ENCODE measurements at places on chromosomes 4 and X. TPM values are rescaled to one million over a fixed set of nuclear protein-coding genes. Genes with fewer than 3 reads are reported as not detected.

Gene GRSF1
- total RNA-seq, result 46.6 TPM

GRCh38 chr4:170038232-170038631, 12.0 kb upstream of the MFAP3L start:
- no peaks in the 10 kb centered on the region for H3K36me3 ChIP-seq
- H3K27ac ChIP-seq, result no peak overlapping the region
- DNase-seq, result no peak
- H3K4me3 ChIP-seq, result no peak overlapping the region

- H3K27ac ChIP-seq, result no peak overlapping the region
- no peaks in the 10 kb centered on the region for H3K36me3 ChIP-seq
- H3K4me3 ChIP-seq, result no peak overlapping the region
- no peaks in the 10 kb centered on the region for H3K4me1 ChIP-seq
- no peaks in the 10 kb centered on the region for H3K27me3 ChIP-seq
These were observed 138.8 kb downstream of the CPZ start for GRCh38 chr4:8731364-8731763.

Gene CYTL1
- total RNA-seq, result 5.8 TPM

GRCh38 chr4:116064331-116064730, 950.9 kb upstream of the NDST4 start:
- no peak overlapping the region for H3K4me3 ChIP-seq
- DNase-seq, result no peak
- H3K4me1 ChIP-seq, result no peaks in the 10 kb centered on the region
- no peaks in the 10 kb centered on the region for H3K27me3 ChIP-seq
- no peaks in the 10 kb centered on the region for H3K36me3 ChIP-seq

DNA sequence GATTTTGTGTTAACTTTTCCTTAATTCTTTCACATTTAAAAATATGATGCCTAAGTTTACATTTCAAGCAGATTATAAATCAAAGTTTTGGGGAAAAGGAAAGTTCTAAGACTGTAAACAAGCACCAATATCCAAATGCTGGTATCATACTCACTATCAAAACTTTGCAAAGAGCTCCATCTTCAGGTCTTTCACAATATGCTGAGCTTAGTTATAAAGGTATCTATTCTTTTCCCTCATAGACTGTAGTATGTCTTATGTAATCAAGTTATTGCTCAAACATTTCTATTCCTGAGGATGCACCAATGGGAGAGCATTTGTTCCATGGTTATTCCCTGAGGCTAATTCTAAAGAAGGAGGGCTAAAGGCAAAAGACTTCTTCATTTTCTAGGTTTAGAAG, 207.9 kb upstream of the FAM241A start:
- H3K4me1 ChIP-seq, result no peaks in the 10 kb centered on the region
- H3K27me3 ChIP-seq, result no peaks in the 10 kb centered on the region
- no peak overlapping the region for H3K27ac ChIP-seq
- H3K4me3 ChIP-seq, result no peak overlapping the region
- no peaks in the 10 kb centered on the region for H3K36me3 ChIP-seq

Gene IL9R
- 1.3 TPM for total RNA-seq

Gene RP2
- 17.3 TPM for total RNA-seq

Gene TMSB15C
- total RNA-seq, result 3.2 TPM

GRCh38 chr4:167052631-167053091, 181.6 kb downstream of the SPOCK3 start:
- H3K4me3 ChIP-seq, result no peak overlapping the region
- H3K27me3 ChIP-seq, result no peaks in the 10 kb centered on the region

DNA sequence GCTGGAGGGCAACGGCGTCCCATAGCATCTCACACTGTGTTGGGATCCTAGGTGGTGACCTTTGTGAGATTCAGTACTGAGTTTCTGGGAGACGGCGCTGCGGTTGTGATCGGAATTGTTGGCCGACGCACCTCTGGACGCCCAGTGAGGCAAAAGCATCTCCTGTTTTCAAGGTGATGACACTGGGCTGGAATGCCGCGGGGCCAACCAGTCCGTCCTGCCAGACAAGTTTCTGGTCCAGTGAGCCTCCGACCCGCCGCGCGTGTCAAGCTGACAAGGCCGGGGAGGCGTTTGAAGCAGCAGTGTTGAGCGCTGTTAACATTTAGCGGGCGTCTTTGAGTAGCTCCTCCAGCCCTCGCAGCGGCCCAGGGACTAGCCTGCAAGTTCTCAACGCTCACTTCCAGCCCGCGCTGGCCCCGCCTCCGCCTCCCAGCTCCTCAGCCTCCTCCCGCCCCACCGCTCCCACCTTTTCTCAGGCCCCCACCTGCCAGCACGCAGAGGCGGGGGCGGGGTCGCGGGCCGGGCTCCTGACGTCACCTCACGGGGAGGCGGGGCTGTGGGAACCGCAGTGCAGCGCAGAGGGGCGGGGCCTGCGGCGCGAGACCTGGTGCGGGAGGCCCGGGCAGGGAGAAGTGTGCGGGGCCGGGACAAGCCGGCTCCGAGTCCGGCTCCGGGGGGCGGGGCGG, 482 bp upstream of the CDS1 start:
- DNase-seq, result peak; percentile 97
- H3K4me3 ChIP-seq, result peak overlapping the region; percentile 75
- no peaks in the 10 kb centered on the region for H3K36me3 ChIP-seq
- H3K27ac ChIP-seq, result peak overlapping the region; percentile 92
- no peaks in the 10 kb centered on the region for H3K27me3 ChIP-seq

Gene CFAP47
- total RNA-seq, result not detected

GRCh38 chr4:138420471-138420870, 178.3 kb upstream of the SLC7A11 start:
- no peaks in the 10 kb centered on the region for H3K4me1 ChIP-seq
- H3K36me3 ChIP-seq, result no peaks in the 10 kb centered on the region
- DNase-seq, result no peak
- no peaks in the 10 kb centered on the region for H3K27me3 ChIP-seq
- H3K27ac ChIP-seq, result no peak overlapping the region

GRCh38 chr4:25531272-25531671, 124.4 kb upstream of the SLC34A2 start:
- H3K27ac ChIP-seq, result no peak overlapping the region

- no peaks in the 10 kb centered on the region for H3K36me3 ChIP-seq
- no peaks in the 10 kb centered on the region for H3K27me3 ChIP-seq
- H3K4me3 ChIP-seq, result no peak overlapping the region
- no peaks in the 10 kb centered on the region for H3K4me1 ChIP-seq
- DNase-seq, result no peak
- H3K27ac ChIP-seq, result no peak overlapping the region
These were observed 77.0 kb downstream of the AFAP1 start for GRCh38 chr4:7862561-7863192.

Gene FAM156A
- total RNA-seq, result 26.8 TPM

Gene EPGN
- total RNA-seq, result not detected

- H3K4me3 ChIP-seq, result no peak overlapping the region
- DNase-seq, result no peak
- no peaks in the 10 kb centered on the region for H3K36me3 ChIP-seq
- H3K4me1 ChIP-seq, result no peaks in the 10 kb centered on the region
- no peaks in the 10 kb centered on the region for H3K27me3 ChIP-seq
- no peak overlapping the region for H3K27ac ChIP-seq
These were observed 39.5 kb downstream of the PCYT1B start for GRCh38 chrX:24607616-24608015.

DNA sequence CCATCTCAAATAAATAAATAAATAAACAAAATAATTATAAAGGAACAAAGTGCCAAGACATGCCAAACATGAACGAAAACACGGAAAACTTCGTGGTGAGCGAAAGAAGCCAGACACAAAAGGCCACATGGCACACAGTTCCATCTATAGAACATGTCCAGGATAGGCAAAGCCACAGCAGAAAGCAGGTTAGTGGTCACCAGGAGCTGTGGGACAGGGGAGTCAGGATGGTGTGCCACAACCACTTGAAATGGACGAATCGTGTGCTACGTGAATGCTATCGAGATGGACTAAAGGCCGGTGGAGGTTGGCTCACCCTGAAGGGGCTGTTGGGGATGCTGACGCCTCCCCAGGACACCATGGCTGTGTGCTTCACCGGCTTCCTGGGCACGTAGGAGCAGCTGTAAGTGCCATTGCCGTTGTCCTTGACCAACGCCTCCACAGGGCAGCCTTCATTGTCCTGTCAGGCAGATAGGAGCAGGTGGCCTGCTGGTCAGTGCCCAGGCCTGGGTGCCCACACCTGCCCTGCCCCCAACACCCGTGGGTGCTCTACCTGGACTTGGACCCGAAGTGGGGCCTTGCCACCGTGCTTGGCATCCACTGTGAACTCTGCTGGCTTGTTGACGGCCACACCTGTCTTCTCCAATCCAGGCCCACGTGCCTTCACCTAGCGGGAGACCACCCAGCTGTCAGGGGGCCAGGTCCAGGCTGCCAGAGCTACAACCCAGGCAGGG, 10.6 kb downstream of the FLNA start:
- H3K27ac ChIP-seq, result no peak overlapping the region
- no peaks in the 10 kb centered on the region for H3K27me3 ChIP-seq
- no peak for DNase-seq
- no peak overlapping the region for H3K4me3 ChIP-seq
- no peaks in the 10 kb centered on the region for H3K36me3 ChIP-seq
- H3K4me1 ChIP-seq, result no peaks in the 10 kb centered on the region

DNA sequence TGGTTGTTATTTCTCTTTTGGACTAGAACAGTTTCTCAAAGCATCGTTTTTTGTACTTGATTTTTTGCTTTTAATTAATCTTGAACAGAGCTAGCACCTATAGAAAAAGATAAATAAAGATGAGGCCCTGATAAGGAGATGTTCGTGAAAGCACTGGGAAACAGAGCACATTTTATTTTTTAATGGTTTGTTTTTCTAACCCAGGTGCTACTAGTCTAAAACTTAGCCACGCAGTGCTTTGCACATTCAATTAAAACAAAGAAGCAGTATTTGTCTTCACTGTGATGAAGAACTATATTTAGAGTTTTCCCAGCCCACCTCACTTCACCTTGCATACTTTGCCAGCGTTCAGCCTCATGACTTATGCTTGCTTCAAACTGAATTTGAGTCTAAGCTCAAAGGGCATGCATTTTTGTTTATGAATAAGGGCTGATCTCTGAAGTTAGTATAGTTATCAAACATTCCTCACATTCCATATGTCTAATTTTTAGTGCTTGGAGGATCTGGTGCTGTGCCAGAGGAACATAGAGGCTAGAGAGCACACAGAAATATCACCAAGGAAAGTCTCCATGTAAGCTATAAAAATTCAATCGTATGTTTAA, 76.7 kb downstream of the WWC2 start:
- no peak for DNase-seq
- no peak overlapping the region for H3K27ac ChIP-seq
- no peaks in the 10 kb centered on the region for H3K36me3 ChIP-seq
- H3K4me1 ChIP-seq, result no peaks in the 10 kb centered on the region

DNA sequence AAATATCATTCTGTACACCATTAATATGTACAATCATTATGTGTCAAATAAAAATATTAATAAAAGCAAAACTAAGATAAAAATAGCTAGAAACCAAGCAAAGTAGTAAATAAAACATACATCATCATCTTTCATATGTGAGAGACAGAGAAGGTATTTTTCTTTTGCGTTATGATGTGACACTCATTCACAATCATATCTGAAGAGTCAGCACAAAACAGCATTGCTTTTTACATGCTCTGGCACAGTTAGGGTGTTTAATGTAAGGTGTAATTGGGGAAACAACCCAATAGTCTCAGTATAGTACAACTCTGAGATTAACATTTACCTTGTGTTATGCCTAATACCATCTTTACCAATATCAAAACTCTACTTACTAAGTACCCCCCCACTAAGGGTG, 376.6 kb downstream of the TMA16 start:
- no peaks in the 10 kb centered on the region for H3K36me3 ChIP-seq
- H3K27me3 ChIP-seq, result no peaks in the 10 kb centered on the region
- no peak overlapping the region for H3K4me3 ChIP-seq
- no peak for DNase-seq
- H3K4me1 ChIP-seq, result no peaks in the 10 kb centered on the region
- no peak overlapping the region for H3K27ac ChIP-seq

- H3K27ac ChIP-seq, result no peak overlapping the region
- no peaks in the 10 kb centered on the region for H3K4me1 ChIP-seq
- no peak overlapping the region for H3K4me3 ChIP-seq
- no peaks in the 10 kb centered on the region for H3K36me3 ChIP-seq
- DNase-seq, result no peak
- no peaks in the 10 kb centered on the region for H3K27me3 ChIP-seq
These were observed 152.1 kb upstream of the MED14 start for GRCh38 chrX:40887476-40887875.

GRCh38 chrX:68846536-68846935, 17.7 kb downstream of the EFNB1 start:
- H3K36me3 ChIP-seq, result no peaks in the 10 kb centered on the region
- H3K27ac ChIP-seq, result no peak overlapping the region
- DNase-seq, result no peak

Gene NAP1L3
- 0.57 TPM for total RNA-seq

Gene CSAG3
- not detected for total RNA-seq

Gene TIGD4
- total RNA-seq, result 0.94 TPM

DNA sequence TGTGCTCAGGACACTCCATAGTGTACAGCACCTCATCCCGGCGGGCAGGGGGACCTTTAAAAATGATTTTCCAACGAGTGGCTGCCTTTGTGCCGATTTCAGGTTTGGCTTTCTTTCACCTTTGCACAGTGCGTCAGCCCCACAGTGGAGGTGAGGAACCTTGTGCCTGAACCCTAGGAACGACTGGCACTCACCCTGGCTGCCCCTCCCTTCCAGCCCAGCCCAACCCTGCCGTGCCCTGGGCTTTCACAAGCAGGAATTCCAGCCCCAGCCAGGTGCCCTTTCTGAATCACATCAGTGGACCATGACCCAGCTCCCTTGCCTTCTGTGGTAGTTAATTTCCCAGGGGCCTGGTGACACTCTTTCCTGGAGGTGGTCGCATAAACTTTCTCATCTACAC, 1.3 kb downstream of the TMEM164 start:
- peak; percentile 81 for DNase-seq
- H3K27me3 ChIP-seq, result no peaks in the 10 kb centered on the region
- no peak overlapping the region for H3K4me3 ChIP-seq
- H3K27ac ChIP-seq, result peak overlapping the region; percentile 98
- H3K36me3 ChIP-seq, result no peaks in the 10 kb centered on the region
- no peaks in the 10 kb centered on the region for H3K4me1 ChIP-seq

Gene FRG2
- total RNA-seq, result not detected

- peaks cover 5% of the 10 kb centered on the region for H3K4me1 ChIP-seq
- DNase-seq, result no peak
- H3K36me3 ChIP-seq, result no peaks in the 10 kb centered on the region
- no peaks in the 10 kb centered on the region for H3K27me3 ChIP-seq
- no peak overlapping the region for H3K4me3 ChIP-seq
- H3K27ac ChIP-seq, result no peak overlapping the region
These were observed 4.6 kb downstream of the RASSF6 start for GRCh38 chr4:73615613-73616012.

DNA sequence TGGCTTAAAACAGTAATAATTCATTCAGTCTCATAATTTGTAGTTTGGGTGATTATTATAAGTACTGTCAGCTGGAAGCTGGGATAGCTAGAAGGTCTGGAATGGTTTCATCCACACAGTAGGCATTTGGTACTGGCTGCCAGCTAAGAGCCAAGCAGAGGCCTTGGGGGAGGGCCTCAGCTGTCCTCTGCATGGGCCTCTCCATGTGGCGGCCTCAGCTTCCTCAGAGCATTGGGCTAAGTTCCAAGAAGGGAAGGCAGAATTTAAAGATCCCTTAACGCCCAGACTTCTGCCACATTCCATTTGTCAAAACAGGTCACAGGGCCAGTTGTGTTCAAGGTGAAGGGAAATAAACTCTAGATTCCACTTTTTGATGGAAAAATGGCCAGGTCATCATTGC, 93.3 kb downstream of the NEUROG2 start:
- H3K27me3 ChIP-seq, result no peaks in the 10 kb centered on the region
- no peak overlapping the region for H3K4me3 ChIP-seq
- H3K27ac ChIP-seq, result no peak overlapping the region
- H3K4me1 ChIP-seq, result no peaks in the 10 kb centered on the region
- H3K36me3 ChIP-seq, result peaks cover 18% of the 10 kb centered on the region
